ENCODE measurements at places on chromosomes 16 and 17.

GRCh38 chr16:54242199-54242598, 44.4 kb downstream of the IRX3 start:
- no peak for DNase-seq

DNA sequence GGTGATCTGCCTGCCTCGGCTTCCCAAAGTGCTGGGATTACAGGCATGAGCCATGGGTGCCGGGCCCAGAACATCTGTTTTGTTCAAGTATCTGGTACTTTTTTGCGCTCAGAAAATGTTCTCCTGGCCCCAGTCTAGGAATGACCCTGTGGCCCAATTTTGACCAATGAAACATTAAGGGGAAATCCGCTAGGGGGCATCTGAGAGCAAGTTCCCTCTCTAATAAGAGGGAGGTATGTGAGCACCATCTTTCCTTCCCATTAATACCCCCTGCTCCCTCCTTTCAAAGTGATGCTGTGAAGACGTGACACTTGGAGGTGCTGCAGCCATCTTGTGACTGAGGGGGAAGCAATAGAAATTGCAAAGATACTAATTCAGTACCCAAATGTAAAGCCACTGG, 16.5 kb upstream of the CLEC3A start:
- no peak for DNase-seq

- peak; percentile 91 for DNase-seq
Observed at GRCh38 chr16:89115216-89115861, 21.7 kb downstream of the ACSF3 start.

- no peak for DNase-seq
Observed at GRCh38 chr17:75610103-75610984, 22.7 kb downstream of the MYO15B start.

DNA sequence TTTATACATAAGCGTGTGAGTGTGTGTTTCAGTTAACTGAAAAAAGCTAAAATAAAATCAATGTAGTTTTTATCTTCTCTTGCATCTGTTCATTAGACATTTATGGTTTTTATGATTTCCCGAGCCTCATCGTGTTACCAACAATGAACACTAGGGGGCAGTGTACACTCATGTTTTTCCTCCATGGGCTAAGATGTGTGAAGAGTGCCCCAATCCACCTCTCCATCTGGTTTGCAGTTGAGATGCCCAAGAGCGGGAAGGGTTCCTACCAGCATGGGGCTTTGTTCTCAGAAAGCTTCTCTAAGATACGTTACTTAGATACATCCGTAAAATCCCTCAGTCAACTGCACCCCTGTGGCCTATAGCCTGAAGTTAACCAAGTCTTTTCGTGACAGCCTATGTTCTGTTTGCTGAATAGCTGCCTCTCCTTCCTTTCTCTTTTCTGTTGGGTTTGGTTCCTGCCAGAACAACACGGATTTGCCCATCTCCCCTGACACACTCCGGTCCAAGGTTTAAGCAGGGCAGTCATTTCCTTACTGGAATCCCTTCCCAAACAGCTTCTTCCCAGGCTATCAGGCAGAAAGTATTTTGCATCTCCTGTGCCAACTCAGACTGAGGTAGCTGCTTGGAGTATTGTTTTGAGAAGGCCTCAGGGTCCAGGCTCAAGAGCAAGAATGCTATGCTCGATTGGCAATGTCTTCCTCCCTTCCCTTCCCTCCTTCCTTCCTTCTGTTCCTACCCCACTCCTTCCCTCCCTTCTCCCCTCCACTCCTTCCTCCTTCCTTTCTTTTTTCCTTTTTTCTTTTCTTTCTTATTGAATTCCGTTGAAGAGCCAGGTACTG, 12.9 kb upstream of the ELAC2 start:
- no peak for DNase-seq

DNA sequence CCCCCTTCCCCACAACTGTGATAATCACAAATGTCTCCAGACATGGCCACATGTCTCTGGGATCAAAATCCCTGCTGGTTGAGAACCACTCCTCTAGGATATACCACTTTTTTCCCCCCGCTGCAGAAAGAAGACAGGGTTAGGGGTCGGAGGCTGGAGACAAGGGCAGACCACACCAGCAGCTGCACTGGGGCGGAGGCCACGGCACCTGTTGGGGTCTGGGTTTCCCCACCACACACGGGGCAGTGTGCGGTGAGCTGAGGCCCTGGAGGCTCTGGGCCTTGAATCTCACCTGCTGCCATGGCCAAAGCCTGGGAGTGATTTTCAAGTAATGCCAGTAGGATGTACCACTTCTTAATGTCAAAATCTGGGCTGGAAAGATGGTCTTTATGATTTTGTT, 320.5 kb downstream of the SNX29 start:
- DNase-seq, result no peak

- DNase-seq, result peak; percentile 81
Observed at GRCh38 chr16:50303605-50304466, 37.5 kb downstream of the ADCY7 start.

- no peak for DNase-seq
Observed at GRCh38 chr16:71630808-71631207, 4.8 kb downstream of the MARVELD3 start.
